Neural crest cell (in vitro differentiated cells): ENCODE measurements at places on chromosomes 2 and 18.

DNA sequence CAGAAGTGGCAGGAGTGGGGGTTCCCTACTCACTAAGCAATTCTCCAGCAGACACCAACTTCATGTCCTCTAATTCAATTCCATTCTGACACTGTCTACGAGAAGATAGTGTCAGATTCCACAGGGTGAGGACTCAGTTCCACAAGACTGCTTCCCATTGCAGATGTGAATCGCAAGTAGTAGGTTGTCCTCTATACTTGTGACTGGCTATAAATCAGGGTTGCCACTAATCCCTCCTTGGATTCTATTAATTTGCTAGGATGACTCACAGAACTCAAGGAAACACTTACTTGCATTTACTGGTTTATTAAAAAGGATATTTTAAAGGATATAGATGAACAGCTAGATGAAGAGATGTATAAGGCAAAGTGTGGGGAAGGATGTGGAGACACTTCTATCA is 184.1 kb upstream of the ACVR2A start:
- DNase-seq: no peak

GRCh38 chr2:65299246-65299645 is 71.6 kb downstream of the ACTR2 start:
- no peak for DNase-seq

GRCh38 chr2:31047599-31047998 is 90.6 kb downstream of the GALNT14 start:
- no peak for DNase-seq

DNA sequence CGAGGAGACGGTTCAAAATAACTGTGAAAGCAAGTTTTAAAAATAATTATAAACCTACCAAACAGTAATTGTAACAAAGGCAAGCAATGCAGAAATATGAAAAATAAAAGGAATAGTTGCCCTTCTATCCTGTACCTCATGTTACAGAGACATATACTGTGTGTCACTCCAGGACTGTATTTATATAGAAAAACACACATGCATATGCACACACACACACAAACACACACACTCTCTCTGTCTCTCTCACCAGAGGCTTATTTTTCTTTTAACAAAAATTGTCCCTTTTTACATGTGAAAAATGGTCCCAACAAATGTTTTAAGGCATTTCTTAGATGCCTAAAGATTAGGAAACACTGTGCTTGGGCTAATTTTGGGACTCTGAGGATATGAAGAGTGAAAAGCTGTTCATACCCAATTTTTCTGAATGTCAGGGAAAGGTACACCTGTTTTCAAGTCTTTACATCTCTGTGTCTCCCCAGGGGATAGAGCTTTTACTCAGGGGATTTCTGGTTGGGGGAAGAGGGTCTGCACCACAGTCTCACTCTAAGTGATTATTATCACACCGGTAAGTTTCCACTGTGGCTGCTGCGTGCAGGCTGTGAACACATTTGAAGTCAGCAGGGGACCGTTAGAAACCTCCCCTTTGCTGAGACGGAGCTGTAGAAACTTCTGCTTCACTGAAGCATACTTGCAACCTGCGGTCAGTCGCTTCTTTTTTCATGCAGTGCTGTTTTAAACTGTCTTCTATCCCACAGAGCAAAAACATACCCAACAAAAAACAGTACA is 51.4 kb upstream of the SPAG16 start:
- DNase-seq: no peak
